NCI-H1092 (cell line): ENCODE measurements at places on chromosomes 16 and 17.
A peak's percentile ranks its signal among the peaks of the same experiment; 100 is the strongest.

DNA sequence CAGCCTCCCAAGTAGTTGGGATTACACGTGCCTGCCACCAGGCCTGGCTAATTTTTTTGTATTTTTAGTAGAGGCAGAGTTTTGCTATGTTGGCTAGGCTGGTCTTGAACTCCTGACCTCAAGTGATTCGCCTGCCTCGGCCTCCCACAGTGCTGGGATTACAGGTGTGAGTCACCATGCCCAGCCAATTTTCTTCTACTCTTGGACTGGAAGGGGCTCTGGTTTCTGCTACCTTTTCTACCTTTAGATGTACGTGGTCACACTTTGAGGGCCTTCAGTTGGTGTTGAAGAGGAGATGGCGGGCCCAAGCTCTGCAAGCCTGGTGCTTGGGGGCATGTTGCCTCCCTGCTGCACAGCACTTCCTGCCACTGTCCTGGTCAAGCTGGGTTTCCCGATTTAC is 173.6 kb downstream of the PRKCA start:
- DNase-seq, result no peak

- no peak for DNase-seq
These were observed 380.0 kb upstream of the SOX9 start for GRCh38 chr17:71740866-71741265.

- DNase-seq, result no peak
These were observed 20.4 kb upstream of the WDR45B start for GRCh38 chr17:82668631-82669099.

DNA sequence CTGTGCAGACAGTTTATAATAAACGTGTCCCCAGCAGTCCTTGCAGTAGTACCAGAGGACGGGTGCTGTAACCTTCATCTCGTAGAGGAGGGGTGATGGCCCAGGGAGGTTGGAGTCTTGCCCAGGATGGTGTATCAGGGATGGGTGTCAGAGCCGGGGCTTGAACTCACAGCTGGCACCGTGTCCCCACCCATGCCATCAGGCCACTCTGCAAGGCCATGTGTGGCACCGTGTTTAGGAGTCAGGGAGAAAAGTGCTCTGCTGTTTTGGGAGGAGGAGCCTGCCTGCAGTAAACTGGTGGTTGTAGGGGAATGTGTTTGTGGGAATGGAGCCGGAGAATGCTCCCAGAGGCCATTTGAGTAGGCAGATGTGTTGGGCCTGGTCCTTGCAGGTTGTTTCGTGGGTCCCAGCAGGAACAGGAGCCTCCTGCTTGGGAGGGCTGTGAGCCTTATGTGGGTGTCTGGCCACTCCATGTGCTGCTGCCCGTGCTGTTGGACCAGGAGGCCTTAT is 1.7 kb downstream of the ADORA2B start:
- no peak for DNase-seq

DNA sequence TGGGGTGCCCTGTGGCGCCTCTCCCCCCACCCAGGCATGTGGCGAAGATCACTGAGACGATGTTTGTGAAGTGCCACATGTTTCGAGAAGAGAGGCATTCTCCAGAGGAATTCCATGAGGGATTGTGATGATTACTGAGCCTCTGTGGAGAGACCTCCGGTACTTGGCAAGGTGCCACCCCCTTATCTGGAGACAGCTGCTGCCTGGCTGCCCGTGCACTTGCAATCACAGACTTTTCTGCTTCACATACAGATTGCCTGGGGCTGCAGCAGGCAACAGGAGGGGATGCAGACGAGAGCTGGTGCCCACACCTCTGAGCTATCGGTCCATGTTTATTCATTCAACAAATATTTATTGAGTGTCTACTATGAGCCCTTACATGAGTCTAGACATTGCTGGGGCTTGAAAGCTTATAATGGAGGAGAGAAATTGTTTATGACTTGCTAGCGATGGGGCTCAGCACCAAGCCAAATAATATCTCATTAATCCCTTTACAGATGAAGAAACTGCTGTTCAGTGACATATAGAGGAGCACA is 317.2 kb upstream of the ZFHX3 start:
- DNase-seq, result peak; percentile 55

- no peak for DNase-seq
These were observed 277.1 kb downstream of the CEP112 start for GRCh38 chr17:65914784-65915342.

- peak; percentile 17 for DNase-seq
These were observed 986 bp downstream of the HAPSTR1 start for GRCh38 chr16:9092282-9092977.

DNA sequence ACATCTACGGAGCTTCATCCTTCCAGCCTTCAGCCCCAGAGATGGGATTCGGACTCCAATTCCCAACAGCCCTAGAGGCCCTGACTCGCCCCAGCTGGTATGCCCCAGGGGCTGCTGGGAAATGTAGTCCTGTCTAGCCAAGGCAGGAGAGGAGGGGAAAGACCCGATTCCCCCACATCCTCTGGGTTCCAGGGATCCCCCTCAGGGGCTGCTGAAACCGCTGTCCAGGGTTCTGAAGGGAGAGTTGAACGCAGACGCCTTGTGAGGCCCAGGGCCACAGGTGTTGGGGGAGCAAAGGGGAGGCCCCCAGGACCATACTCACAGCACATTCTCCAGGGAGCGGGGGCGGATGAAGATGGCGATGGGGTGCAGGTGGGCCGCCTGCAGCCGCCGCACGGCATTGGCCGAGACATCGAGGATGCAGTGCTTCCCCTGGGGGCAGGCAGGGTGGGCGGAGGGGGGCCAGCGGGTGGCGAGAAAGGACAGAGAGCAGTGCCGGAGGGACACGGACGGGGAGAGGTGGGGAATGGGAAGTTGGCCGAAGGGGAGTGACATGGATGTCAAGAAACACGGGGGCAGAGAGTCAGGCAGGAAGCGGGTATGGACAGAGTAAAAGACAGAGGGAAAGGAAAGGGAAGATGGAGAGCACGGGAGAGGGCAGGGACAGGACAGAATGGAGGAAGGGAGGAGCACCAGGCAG is 12.6 kb upstream of the ASGR1 start:
- DNase-seq, result no peak

GRCh38 chr16:24906901-24907300 is 61.1 kb downstream of the SLC5A11 start:
- DNase-seq, result no peak

DNA sequence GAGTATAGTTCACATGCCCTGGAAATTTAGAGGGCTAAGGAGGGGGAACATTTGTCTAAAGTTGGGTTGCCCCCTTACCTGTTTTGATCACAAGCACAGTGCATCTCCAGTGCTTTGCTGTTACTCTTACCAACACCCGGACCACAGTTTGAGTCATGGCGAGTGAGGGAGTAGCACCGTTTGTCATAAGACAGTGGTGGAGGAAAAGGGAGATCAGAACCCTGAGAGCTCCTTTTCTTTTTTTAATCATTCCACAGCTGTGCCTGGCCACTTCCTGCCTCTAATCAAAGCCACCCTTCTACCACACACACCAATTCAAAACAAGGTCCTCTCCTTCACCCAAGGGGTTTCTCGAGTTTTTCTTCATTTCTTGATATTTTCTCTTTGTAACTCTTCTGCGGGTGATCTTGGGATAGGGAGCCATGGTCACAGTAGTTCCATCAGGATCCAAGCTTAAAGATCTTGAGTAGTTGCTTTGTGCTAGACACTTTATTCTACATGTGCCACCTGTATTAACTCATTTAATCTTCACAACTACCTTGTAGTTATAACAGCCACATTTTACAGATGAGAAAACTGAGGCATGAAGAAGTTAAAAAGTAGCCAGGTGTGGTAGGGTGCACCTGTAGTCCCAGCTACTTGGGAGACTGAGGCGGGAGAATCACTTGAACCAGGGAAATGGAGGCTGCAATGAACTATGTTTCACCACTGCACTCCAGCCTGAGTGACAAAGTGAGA is 5.0 kb upstream of the MYL4 start:
- no peak for DNase-seq

- DNase-seq, result no peak
These were observed 2.4 kb upstream of the PSMC3IP start for GRCh38 chr17:42579794-42580551.

DNA sequence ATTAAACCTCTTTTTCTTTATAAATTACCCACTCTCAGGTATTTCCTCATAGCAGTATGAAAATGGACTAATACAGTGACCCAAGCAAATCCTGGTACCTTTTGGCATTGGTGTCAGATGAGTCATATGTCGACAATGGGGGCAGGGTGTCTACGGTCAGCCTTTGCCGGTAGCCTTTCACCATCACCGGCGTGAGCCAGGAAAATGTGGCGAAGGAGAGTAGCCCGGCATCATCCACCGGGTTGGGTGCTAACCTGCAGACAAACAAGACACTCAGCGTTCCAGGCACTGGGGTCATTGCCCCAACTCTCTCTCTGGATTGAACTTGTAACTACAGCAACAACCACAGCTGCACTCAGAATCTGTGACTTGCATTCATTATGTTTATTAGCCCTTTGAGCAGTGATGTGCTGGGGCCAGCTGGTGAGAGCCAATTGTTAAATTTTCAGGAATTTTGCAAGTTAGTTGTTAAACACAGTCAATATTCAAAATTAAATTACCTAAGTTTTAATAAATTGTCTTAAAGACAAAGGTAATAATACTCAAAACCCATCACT is 11.9 kb downstream of the ABCC12 start:
- DNase-seq, result no peak

DNA sequence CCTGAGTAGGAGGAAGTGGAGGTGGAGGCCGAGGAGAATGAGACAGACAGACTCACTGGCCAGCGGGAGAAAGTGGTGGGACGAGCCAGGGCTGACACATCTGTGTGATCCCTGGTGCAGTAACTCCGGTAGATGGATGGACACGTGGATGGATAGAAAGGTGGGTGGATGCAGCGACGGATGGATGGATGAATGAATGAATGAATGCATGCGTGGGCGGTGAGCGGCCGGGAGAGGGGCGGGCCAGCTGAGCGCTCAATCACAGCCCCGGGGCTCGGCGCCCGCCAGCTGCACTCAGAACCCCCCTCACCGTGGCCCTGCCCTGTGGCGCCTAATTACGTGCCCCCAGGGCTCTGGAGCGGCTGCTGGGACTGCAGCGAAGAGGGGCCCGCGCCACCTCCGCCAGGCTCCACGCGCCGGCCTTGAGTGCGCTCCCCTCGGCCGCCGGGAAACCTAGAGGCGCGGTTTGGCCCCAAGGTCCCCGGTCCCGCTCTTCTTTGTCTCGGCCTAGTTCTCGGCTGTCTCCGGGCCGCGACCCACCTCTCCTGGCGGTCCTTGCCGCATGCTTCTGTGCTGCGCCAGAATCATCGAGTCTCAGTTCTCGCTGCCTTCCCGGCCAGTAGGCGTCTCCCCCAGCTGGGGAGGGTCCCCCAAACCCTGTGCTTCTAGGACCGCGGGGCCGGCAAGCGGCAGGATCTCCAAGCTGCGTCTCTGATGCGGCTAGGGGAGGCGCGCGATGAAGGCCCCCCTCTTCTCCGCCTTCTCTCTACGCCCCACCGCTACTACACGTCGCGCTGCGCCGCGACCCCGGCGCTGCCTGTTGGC is 41.0 kb downstream of the RAI1 start:
- no peak for DNase-seq

- DNase-seq, result no peak
These were observed 67.9 kb downstream of the CEP95 start for GRCh38 chr17:64574646-64575045.

- DNase-seq, result peak; percentile 46
These were observed 29.7 kb upstream of the LGALS9 start for GRCh38 chr17:27601069-27601974.

GRCh38 chr16:84848986-84849634 is 29.3 kb downstream of the CRISPLD2 start:
- no peak for DNase-seq

- DNase-seq, result no peak
These were observed 20.9 kb downstream of the GNAO1 start for GRCh38 chr16:56212144-56212543.

DNA sequence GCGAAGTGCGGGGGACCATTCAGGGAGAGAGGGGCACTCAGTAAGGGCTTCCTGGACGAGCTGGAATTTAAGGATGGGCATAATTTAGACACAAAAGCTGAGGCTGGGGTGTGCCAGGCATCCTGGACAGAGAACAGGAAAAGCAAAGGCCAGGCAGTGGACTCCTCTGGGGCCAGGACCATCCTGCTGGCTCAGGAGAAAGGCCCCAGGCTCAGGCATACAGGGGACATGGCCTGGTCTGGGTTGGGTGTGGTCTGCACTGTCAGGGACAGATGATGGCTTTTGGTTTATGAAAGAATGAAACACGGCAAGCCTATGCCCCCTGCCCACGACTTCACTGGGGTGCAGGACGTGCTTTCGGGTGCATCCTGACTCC is 48.9 kb upstream of the DOC2B start:
- no peak for DNase-seq

- DNase-seq, result no peak
These were observed 15.9 kb downstream of the ANKRD40 start for GRCh38 chr17:50691550-50692447.

DNA sequence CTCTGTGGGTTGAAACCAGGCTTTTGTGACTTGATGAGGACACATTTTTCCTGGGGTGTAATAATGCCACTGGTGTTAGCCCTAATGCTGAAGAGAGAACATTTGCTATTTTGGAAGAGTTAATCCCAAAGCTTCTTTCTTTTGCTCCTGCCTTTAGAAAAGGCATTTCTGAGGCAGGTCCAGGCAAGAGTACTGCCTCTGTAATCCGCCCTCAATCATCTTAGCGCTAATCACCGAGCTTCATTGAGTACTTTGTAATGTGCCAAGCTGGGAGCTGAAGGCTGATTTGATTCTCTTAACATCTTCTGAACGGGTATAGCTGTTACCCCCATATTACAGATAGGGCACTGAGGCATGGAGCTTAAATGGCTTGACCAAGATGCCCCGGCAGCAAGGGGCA is 60.3 kb downstream of the AKAP1 start:
- DNase-seq, result no peak

GRCh38 chr16:82776470-82777146 is 149.8 kb downstream of the CDH13 start:
- DNase-seq, result no peak

- no peak for DNase-seq
These were observed 503 bp downstream of the DHX58 start for GRCh38 chr17:42111871-42112551.

- peak; percentile 36 for DNase-seq
These were observed 2.8 kb downstream of the ACE start for GRCh38 chr17:63479495-63480184.

DNA sequence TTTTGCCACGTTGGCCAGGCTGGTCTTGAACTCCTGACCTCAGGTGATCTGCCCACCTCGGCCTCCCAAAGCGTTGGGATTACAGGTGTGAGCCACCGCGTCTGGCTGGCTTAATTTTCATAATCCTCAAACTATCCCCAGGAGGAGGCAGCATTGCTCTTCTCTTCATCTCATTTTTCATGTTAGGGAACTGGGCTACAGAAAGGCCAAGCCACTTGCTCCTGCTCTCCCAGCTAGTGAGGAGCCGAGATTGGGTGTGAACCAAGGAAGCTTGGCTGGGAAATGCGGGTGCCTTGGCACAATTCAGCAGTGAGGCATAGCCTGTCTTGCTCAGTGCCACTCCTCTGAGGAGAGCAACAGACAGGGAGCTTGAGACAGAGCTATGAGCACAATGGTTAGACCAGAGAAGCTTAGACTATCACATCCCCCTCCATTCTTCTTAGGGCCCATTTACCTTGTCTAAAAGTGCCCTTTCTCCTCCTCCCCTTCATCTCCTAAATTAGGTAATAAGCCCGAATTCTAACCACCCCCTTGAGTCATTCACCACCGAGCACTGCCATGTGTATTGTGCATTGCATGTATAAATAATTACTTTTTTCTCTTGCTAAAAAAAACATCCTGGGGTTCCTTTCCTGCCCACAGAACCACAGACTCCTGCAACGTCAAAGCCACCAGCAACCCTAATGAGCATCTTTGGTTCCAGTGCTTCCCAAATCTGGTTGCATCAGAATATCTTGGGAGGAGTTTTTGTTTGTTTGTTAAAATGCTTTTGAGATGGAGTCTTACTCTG is 20.0 kb upstream of the KIF19 start:
- DNase-seq, result peak; percentile 43
